Smooth muscle cell of the pulmonary artery (primary cell): ENCODE measurements at places on chromosomes 6 and 20. TPM values are rescaled to one million over a fixed set of nuclear protein-coding genes. Genes with fewer than 3 reads are reported as not detected.

The EDN1 gene
- total RNA-seq, result 23.8 and 24.9 TPM in 2 replicates

The BEND3 gene
- total RNA-seq, result 2.4 and 2.5 TPM in 2 replicates

The ENPP4 gene
- 0.89 and 17.1 TPM in 2 replicates for total RNA-seq

The TMEM14A gene
- total RNA-seq, result 19.4 and 36.5 TPM in 2 replicates

The OPN5 gene
- not detected in 2 replicates for total RNA-seq

The ILRUN gene
- total RNA-seq, result 52.6 and 53.9 TPM in 2 replicates

The SAMD10 gene
- total RNA-seq, result 2.3 and 3.6 TPM in 2 replicates

The CST2 gene
- 2.4 and 17.5 TPM in 2 replicates for total RNA-seq

The IL17A gene
- total RNA-seq, result not detected in 2 replicates

The KHDC1 gene
- total RNA-seq, result 3.5 TPM in 2 replicates

The WFDC12 gene
- total RNA-seq, result not detected in 2 replicates

The NINL gene
- total RNA-seq, result 5.4 and 5.7 TPM in 2 replicates

The FAM8A1 gene
- total RNA-seq, result 23.7 and 36.6 TPM in 2 replicates

The KIAA1755 gene
- total RNA-seq, result 4.7 and 5.9 TPM in 2 replicates

The C6orf163 gene
- total RNA-seq, result 1.2 and 1.7 TPM in 2 replicates

The ADGB gene
- not detected in 2 replicates for total RNA-seq
